ENCODE measurements at places on chromosomes 5 and 9. TPM values are rescaled to one million over a fixed set of nuclear protein-coding genes. Genes with fewer than 3 reads are reported as not detected.

Gene PJA2
- total RNA-seq: 39.5 TPM

Gene EGFLAM
- not detected for total RNA-seq

Gene ADAMTS2
- not detected for total RNA-seq

Gene LCN9
- total RNA-seq: not detected

Gene ECM2
- not detected for total RNA-seq

Gene B4GALT7
- total RNA-seq: 24.4 TPM

Gene CDX1
- total RNA-seq: not detected

Gene GNA14
- total RNA-seq: not detected

DNA sequence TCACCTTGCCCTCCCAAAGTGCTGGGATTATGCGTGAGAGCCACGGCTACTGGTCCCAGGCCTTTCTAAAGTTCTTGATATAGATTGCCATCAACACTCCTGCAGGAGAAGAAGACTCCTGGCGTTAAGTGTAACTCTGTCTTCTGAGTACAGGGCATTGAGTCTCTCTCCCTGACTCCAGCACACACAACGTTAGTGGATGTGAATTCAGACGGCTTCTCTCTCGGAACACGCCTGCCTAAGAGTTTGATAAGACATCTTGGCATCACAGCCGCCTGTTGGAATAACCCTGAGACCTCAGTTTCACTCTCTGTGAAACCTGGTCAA is 27.5 kb upstream of the PPARGC1B start:
- DNase-seq: no peak

GRCh38 chr5:109826426-109826825 is 136.7 kb downstream of the MAN2A1 start:
- no peak for DNase-seq

- DNase-seq: no peak
These were observed 140.4 kb downstream of the CARTPT start for GRCh38 chr5:71859515-71859914.

- no peak for DNase-seq
These were observed 48.3 kb downstream of the C9 start for GRCh38 chr5:39315995-39316394.

DNA sequence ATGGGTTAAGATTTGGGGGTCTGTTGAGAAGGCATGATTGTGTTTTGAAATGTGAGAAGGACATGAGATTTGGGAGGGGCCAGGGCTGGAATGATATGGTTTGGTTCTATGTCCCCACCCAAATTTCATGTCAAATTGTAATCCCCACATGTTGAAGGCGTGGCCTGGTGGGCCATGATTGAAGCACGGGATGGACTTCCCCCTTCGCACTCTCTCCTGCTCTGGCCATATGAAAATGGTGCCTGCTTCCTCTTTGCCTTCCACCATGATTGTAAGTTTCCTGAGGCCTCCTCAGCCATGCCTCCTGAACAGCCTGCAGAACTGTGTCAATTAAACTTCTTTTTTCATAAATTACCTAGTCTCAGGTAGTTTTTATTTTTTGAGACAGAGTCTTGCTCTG is 14.7 kb upstream of the NOTCH1 start:
- no peak for DNase-seq

GRCh38 chr5:168772316-168772961 is 193.3 kb upstream of the PANK3 start:
- no peak for DNase-seq

DNA sequence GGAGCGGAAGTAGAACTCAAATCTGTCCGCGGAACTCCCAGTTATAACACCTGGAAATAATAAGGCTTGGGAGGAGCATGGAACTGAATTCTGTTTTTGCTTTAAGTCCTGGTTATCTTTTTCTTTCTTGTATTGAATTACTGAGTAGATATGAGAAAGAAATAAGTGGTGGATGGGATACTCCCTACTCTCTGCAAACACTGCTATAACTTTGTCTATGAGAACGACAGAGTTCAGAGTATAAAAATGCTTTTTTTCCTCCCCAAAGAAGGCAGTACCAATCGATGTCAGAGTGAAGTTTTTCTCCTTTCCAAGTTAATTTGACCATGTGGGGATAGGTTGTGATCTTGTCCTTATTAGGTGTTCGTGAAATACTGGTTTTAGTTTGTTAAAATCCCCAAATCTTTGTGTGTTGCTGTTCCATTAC is 1.2 kb downstream of the RIC1 start:
- DNase-seq: no peak

- DNase-seq: no peak
These were observed 361.9 kb downstream of the SEMA5A start for GRCh38 chr5:9183992-9184391.

GRCh38 chr5:177455661-177456590 is 9.3 kb downstream of the PRR7 start:
- DNase-seq: peak; percentile 94

GRCh38 chr5:81848362-81848880 is 97.5 kb upstream of the SSBP2 start:
- no peak for DNase-seq

GRCh38 chr9:72857624-72857996 is 95.2 kb downstream of the ALDH1A1 start:
- DNase-seq: no peak

GRCh38 chr5:1543398-1544293 is 19.9 kb upstream of the LPCAT1 start:
- no peak for DNase-seq

GRCh38 chr9:134459573-134459972 is 133.3 kb downstream of the RXRA start:
- no peak for DNase-seq

DNA sequence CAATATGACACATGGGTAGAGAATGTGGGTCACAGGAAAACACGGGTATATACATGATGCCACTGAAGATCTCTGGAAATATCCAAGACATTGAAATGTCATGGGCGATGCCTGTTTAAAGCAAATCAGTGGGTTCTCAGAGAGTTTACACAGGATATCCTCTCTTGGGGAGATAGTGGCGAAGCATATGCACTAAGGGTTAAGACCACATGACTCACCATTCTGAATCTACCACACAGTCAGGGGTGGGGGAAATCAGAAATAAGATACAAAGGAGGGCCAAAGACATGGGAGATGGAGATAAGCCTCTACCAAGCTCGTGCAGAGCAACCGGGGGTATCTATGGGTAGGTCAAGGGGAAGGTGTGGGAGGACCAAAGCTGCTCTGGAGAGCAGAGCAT is 58.8 kb downstream of the SH3PXD2B start:
- DNase-seq: no peak

DNA sequence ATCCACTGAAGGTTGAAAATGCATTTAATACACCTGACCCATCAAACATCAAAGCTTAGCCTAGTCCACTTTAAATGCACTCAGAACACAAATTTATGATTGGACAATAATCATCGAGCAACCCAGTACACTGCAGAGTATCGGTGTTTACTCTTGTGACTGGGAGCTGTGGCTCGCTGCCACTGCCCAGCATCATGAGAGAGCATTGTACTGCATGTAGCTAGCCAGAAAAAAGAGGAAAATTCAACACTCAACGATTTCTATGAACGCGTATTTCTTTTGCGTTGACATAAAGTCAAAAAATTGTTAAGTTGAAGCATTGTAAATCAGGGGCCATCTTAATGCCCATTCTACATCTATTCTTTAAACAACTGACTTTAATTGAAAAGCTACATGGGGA is 95.1 kb upstream of the CD180 start:
- DNase-seq: no peak

GRCh38 chr5:160233215-160233614 is 3.9 kb downstream of the FABP6 start:
- no peak for DNase-seq

- no peak for DNase-seq
These were observed 144.3 kb downstream of the ACTBL2 start for GRCh38 chr5:57338068-57338867.

- no peak for DNase-seq
These were observed 97.3 kb upstream of the EQTN start for GRCh38 chr9:27394154-27394825.

- DNase-seq: no peak
These were observed 18.2 kb downstream of the HBEGF start for GRCh38 chr5:140328036-140328764.

DNA sequence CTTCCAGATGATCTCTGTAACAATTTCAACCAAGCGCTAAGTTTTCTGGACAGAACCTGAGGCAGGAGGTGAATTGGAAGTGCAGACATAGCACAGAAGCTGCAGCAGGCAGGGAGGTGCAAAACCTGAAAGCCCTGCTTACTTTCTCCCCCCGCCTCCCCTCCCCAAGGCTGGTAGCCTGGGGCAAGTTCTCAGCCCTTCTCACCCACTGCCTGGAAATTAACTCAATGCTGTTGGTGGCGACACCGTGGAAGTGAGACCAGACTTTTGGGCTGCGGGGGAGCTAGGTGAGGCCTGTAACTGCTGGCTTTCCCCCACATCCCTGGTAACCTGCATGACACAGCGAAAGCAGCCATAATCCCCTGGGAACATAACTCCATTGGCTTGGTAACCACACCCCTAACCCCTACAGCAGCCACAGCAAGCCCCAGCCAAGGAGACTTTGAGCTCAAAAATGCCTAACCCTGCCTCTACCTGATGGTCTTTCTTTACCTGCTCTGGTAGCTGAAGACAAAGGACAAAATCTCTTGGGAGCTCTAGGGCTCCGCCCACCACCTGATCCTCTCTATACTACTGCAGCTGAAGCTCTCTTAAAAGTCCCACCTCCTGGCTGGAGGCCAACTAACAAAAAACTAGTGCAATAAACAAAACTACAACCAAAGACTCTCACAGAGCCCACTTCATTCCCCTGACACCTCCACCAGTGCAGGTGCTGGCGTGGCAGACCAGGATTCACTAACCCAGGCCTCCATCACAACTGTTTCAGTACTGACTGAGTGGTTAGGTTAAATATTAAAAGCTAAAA is 11.9 kb upstream of the OR13C8 start:
- no peak for DNase-seq

DNA sequence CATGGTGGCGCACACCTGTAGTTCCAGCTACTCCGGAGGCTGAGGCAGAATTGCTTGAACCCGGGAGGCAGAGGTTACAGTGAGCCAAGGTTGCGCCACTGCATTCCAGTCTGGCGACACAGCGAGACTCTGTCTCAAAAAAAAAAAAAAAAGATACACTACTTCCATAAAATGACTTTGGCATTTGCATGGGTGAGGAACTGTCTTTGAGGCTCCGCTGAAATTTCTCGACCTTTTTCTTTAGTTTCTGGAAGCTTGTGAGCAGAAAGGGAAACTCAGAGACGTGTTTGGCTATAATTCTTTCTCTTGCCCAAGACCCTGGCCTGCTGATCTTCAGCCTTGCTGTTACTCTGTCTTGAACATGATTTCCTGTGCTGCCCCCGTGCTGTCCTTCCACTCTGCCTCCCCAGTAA is 37.3 kb downstream of the SPIN1 start:
- DNase-seq: no peak

- no peak for DNase-seq
These were observed 3.8 kb downstream of the EGR1 start for GRCh38 chr5:138468966-138469539.

DNA sequence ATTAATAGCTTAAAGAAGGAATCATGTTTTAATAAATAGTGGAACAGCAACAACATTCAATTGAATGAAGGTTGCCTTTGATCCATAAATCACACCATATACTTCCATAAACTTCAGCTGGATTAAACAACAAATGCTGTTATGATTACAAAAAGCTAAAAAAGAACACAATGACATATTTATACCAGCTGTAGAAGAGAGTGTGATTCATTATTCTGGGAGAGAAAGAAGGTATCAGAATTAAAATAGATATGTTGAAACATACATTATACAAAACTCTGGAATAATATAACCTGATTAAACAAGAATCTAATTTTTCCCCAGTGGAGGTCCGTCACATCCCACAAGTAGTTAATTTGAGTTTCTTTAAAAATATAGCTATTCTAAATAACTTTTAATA is 7.5 kb upstream of the RECK start:
- DNase-seq: no peak
